ENCODE measurements at places on chromosomes 4 and X.

- DNase-seq: peak; percentile 75
Measured at GRCh38 chr4:158729716-158730559, 6.7 kb upstream of the PPID start.

DNA sequence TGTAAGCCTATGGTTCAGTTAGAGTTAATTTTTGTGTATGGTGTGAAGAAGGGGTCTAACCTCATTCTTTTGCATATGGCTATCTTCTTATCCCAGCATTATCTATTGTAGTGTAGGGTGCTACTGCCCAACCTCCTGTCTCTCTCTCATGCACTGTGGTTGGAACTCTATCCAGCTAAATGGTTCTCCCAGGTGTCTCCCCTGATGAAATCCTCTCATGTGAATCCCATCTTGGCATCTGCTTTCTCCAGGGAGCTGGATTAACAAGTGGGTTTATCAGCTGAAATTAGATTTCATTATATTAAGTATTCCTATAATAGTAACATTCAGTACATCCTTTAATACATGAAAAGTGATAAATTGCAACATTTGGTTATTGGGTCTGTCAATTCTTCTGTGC lies 224.7 kb upstream of the SFRP2 start:
- DNase-seq: no peak

DNA sequence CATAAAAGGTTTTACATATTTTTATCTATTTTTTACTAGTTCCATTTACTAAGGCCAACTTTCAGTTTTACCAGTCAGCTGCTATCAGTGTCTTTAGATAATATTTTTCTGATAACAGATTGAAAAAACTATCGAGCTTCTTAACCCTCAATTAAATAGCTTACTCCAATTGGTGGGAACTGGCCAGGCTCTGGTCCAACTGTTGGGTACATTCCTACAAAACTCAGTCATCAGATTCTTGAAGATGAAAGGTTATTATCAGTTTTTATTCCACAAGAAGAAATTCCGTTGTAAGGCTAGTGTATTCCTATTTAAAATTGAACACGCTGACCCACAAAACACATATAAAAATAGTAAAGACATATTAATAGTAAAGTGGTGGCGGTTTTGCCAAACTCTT lies 346.2 kb downstream of the MAPK10 start:
- DNase-seq: peak; percentile 69

GRCh38 chrX:1455948-1456280 lies 3.2 kb upstream of the ASMTL start:
- DNase-seq: no peak

- DNase-seq: no peak
Measured at GRCh38 chrX:118583781-118584180, 88.2 kb downstream of the DOCK11 start.

Measured in IMR-90 (cell line).